ENCODE measurements at places on chromosomes 3 and 15.

DNA sequence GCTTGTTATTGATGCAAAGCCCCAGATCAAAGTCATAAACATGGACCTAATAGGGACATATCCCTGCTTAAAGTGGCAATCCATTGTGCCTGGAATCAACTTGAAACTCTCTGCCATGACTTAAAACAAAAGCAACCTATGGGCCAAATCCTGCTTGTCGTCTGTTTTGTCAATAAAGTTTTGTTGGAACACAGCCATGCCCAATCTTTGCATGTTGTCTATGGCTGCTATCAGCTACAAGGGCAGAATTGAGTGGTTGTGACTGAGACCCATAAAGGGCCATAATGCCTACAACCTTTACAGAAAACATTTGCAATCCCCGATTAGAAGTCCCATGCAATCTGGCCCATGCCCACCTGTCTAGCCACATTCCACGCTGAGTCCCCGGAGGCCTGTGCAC lies 235.4 kb downstream of the PLCL2 start:
- DNase-seq = no peak

- DNase-seq = no peak
Observed at GRCh38 chr3:122642935-122643334, 37.7 kb upstream of the PARP14 start.

DNA sequence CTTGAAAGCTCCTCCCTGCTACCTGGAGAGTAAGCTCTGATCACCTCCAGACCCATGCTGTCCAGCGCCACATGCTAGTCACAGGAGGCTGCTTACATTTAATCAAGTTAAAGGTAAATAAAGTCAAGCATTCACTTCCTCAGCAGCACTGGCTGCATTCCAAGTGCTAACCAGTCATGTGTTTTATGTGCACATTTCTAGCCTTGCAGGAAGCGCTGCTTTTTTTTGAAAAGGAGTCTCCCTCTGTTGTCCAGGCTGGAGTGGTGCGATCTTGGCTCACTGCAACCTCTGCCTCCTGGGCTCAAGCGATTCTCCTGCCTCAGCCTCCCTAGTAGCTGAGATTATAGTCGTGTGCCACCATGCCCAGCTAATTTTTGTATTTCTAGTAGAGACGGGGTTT lies 279.2 kb downstream of the GABRG3 start:
- DNase-seq = no peak

DNA sequence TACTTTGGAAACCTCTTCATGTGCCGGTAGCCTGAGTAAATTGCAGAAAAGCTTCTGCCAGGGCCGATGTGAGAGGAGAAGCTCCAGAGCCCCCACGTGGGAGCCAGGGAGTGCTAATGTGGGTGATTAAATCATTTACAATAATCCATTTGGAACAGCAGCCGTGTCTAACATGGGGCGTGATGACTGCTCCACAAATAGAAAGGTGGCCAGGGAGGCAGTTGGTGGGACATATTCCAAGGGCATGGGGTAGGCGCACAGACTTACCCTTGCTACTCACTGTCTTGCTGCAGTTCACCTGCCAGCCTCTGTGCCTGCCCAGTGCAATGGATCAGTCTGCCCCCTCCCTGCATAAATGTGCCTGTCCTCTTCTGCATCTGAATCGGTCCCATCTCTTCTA lies 39.3 kb upstream of the INSYN1 start:
- DNase-seq = no peak

DNA sequence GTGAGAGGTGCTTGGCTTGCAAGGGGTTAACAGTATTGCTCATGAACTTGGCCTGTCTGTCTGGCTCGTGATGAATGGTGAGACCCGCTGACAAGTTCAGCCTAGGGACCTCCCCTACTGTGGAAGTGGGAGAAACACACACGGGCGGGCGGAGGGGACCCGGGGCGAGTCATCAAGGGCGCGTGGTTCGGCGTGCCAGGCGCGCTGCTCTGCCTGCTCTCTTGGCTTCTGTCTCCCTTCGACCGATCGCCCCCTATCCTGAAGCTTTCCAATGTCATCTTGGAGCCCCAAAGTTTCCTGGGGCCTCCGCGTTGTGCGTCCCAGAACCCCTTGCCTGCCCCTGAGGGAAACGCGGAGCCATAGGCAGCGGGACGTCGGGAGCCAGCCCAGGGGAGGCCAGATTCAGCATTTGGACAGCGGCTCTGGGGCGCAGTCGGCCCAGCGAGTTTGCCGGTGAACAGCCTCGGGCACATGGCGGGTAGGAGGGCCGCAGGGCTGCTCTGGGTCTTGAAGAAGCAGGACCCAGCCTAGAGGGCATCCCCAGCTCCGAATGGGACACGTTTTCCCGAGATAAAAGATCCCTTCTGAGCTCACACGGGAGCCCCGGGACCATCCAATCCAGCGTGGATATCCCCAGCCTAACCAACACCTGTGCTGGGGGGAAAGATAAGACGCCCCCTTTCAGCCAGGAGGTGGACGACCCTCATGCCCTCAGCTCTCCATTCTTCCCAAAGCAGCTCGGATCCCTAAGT lies 27.0 kb upstream of the POLG start:
- no peak for DNase-seq

DNA sequence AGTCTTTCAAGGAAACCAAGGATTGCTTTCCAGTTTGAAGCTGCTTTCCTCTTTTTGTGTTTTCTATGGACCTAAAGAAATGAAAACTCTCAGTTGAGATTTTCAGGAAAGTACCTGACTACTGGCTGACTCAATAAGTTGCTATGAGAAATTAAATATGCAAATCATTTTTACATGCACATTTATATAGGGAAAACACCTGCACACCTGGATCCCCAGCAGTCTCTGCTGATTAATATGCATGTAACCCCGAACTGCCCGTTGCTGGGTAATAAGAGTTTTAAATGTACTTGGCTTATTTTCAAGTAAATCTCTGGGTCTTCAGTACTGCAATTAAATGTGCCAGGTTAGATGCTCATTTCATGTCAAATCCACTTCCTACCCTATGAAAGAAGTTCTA lies 77.2 kb downstream of the KBTBD8 start:
- DNase-seq = no peak

DNA sequence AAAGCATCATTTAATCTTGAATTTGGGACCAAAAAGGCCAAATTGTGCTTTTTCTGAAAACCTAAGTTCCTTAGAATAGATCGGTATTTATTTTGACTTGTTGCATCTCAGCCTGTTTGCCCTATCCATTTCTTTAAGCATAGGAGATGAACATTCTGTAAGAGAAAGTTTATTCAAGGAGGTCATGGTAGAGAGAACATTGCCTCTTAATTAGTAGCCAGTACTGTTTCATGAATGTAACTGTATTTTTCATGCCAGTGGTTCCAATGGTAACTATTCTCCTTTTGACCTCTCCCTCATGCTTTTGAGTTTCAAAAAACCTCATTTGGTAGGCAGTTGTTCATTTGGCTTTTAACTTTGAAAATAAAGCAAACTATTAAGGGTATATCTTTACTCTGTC lies 55.4 kb downstream of the ARMC8 start:
- no peak for DNase-seq
